Lower leg skin (tissue), 4 donors: ENCODE measurements at places on chromosomes 7 and 10. TPM values are rescaled to one million over a fixed set of nuclear protein-coding genes. Genes with fewer than 3 reads are reported as not detected.

- DNase-seq = no peak
These were observed 29.5 kb downstream of the BAG3 start for GRCh38 chr10:119680650-119681081.

DNA sequence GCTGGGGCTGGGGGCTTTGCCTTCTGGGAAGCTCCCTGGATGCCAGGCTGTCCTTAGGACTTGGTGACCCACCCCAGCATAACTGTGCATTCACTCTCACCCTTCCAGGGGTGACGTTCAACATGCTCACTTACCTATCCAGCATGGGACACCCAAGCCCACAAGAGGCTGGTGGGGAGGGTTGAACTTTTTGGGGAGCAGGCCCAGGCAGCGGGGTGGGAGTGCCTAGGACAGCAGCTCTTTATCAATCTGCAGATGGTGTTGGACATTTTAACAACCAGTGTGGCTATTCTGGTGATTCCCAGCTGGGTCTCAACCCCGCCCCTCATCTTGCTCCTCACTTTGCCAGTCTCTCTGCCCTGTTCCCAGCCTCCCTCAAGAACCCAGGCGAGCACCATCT lies 86.4 kb downstream of the CDH23 start:
- DNase-seq = no peak

- DNase-seq = no peak
These were observed 91.5 kb downstream of the LYZL2 start for GRCh38 chr10:30538086-30538485.

GRCh38 chr10:129108378-129108777 lies 358.7 kb upstream of the MGMT start:
- peak; percentile 59 for DNase-seq

GRCh38 chr10:4698075-4698474 lies 127.9 kb upstream of the AKR1E2 start:
- no peak for DNase-seq

DNA sequence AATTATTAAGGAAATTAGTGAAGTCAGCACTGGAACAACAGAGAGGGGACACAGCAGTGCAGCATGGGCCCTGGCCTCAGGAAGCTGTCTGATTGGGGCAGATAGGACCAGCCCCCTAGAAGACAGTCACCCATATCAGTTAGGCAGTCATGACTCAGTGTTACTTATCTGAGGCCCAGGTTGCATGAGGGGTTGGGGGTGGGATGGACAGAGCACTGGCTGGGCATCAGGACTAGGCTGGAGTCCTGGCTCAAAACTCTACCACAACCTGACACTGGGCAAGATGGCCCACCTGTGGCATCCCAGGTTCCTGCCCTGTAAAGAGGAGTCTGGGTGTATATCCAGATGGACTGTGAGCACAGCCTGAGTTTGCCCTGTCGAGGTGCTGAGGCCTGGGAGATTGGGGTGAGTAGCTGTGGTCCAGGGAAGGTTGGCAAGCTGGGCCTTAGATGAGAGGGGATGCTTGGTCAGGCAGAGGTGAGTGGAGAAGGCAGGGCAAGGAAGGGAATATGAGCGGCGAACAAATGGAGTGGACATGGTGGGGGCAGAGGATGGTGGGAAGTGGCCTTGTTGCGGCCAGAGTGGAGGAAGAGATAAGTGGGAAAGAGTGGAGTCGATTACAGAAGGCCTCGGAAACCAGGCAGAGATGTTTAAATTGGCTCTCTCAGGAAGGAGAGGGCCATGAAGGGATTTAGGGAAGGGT lies 37.5 kb downstream of the HK1 start:
- no peak for DNase-seq

- no peak for DNase-seq
These were observed 73.3 kb upstream of the CPXM2 start for GRCh38 chr10:123964953-123965352.

- no peak for DNase-seq
These were observed 60.8 kb downstream of the RHOBTB1 start for GRCh38 chr10:60883187-60883586.

DNA sequence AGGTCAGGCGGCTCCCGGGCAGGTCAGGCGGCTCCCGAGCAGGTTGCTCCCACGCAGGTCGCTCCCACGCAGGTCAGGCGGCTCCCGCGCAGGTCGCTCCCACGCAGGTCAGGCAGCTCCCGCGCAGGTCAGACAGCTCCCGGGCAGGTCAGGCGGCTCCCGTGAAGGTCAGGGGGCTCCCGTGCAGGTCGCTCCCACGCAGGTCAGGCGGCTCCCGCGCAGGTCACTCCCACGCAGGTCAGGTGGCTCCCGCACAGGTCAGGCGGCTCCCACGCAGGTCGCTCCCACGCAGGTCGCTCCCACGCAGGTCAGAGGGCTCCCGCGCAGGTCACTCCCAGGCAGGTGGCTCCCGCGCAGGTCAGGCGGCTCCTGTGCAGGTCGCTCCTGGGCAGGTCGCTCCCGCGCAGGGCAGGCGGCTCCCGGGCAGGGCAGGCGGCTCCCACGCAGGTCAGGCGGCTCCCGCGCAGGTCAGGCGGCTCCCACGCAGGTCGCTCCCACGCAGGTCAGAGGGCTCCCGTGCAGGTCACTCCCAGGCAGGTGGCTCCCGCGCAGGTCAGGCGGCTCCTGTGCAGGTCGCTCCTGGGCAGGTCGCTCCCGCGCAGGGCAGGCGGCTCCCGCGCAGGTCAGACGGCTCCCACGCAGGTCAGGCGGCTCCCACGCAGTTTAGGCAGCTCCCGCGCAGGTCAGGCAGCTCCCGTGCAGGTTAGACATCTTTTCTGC lies 30.7 kb downstream of the PTPRN2 start:
- no peak for DNase-seq

- no peak for DNase-seq
These were observed 9.3 kb upstream of the TET1 start for GRCh38 chr10:68550747-68551411.

DNA sequence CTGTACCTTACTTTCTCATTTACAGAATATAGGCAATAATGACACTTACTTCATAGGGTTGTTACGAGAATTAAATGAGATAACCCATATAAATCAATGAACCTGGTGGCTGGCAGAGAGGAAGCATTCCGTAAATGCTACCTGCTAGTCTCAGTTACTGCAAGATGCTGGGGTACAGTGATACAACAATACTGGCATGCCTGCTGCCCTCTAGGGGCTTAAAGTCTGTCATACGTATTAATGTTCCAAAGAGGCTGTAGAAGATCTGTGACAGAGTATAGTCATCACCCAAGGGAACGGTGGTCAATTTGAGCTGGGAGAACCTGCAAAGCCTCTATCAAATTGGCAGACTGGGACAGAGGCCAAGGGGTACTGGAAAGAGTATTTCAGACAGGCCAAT lies 421.5 kb downstream of the GPAM start:
- DNase-seq = no peak

DNA sequence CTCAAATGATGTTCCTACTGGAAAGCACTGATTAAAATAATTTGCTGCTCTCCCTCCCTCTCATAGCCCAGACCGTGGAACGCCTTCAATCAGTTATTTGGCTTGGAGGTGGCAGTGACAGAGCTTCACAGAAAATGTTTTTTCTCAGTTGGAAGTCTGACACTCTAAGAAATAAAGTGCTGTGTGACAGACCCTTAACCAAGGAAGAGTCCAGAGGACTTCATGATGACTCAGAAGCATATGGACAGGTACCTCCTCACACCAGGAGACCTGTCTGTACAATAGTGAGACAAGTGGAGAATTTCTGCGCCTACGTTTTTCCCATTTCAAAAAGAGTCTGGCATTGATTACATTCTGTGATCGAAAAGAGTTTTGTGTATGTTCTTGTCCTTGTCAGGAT lies 295.5 kb downstream of the DOCK4 start:
- DNase-seq = no peak

DNA sequence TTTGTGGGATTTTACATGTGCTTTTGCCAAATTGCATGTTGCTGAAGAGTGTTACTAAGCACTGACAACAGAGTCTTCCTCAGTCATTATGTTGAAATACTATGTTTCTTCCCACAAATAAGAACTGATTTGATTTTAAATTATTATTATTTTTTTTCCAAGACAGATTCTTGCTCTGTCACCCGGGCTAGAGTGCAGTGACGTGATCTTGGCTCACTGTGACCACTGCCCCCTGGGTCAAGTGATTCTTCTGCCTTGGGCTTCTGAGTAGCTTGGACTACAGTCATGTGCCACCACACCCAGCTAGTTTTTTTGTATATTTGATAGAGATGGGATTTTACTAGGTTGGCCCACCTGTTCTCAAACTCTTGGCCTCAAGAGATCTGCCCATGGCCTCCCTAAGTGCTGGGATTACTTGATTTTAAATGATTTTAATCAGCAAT lies 42.3 kb downstream of the MINPP1 start:
- DNase-seq = no peak

- DNase-seq = no peak
These were observed 43.2 kb downstream of the VAX1 start for GRCh38 chr10:117094856-117095255.

The CALHM3 gene
- total RNA-seq = not detected

The NCF1 gene
- 2.2 TPM for total RNA-seq

The CLCN1 gene
- not detected for total RNA-seq

The WDR86 gene
- total RNA-seq = not detected
